Umbilical cord (tissue), 2 donors: ENCODE measurements at places on chromosomes 4 and X. TPM values are rescaled to one million over a fixed set of nuclear protein-coding genes. Genes with fewer than 3 reads are reported as not detected.

- no peak for DNase-seq
Measured at GRCh38 chrX:66005830-66006449, 33.9 kb downstream of the VSIG4 start.

Gene SLC25A43
- 12.5 TPM for total RNA-seq

GRCh38 chr4:5735463-5735862 is 24.5 kb downstream of the EVC start:
- no peak for DNase-seq

- DNase-seq, result no peak
Measured at GRCh38 chr4:10061650-10062415, 40.5 kb upstream of the SLC2A9 start.

DNA sequence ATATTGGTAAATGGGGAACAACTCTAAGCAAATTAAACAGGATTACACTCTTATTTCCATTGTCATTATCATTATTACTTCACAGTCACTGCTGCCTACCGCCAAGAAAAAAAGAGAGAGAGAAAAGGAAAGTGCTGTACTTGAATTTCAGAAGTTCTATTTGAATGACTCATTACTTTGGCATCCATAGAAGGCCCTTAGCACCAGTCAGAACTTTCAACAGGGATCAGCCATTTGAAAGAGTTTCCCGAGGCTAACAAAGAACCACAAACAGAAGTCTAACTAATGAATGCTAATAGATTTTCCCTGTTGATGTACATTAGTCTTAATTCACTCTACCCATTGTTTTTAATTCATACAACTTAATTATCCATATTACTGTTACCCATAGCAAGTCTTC is 116.3 kb downstream of the SHROOM4 start:
- DNase-seq, result peak; percentile 56

- no peak for DNase-seq
Measured at GRCh38 chrX:148552775-148553174, 52.4 kb downstream of the AFF2 start.

DNA sequence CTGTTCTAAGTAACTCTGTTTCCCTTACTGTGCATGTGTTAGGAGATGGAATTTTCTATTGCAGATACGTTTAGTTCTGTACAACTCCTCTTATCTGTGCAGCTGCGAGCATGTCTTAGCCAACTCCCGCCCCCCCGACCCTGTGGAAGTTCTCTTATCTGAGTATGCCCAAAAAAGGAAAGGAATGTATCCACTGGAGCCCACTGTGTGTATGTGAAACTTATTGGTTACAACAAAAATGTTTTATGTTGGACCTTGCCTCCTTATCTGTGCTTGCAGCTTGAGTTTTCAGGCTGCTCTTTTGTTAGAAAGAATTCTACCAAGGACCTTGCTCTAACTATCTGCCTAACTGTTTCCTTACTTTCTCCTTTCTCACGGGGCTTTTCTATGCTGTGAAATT is 24.2 kb upstream of the DCAF8L2 start:
- peak; percentile 78 for DNase-seq

- no peak for DNase-seq
Measured at GRCh38 chr4:170400361-170400760, 310.6 kb upstream of the AADAT start.

DNA sequence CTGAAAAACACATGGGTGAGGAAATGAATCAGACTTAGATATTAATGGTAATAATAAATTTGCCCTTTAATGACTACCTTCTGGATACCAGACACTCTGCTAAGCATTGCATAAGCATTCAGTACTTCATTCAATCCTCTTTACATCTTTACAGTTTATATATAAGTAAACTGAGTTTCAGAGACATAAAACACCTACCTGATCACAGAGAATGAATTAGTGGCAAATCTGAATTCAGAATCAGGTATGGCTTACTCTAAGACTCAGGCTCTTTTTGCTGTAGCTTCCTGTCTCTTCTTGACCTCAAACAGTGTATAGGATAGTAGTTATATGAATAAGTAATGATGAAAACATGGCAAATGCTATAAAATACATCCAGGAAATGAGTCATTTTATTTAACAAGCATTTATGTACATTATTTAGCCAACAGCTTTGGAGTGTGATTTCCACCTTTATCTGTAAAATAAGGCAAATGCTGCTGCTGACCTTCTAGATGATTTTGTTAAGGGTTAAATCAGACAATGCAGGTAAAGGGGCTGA is 83.9 kb downstream of the VEGFC start:
- DNase-seq, result no peak

Gene RADX
- 6.7 TPM for total RNA-seq

GRCh38 chr4:35066406-35066805 is 1177.9 kb downstream of the ARAP2 start:
- DNase-seq, result no peak

Gene TAF1
- 88.6 TPM for total RNA-seq
